ENCODE measurements at places on chromosomes 12 and 14. TPM values are rescaled to one million over a fixed set of nuclear protein-coding genes. Genes with fewer than 3 reads are reported as not detected.
A peak's percentile ranks its signal among the peaks of the same experiment; 100 is the strongest.

The PAWR gene
- total RNA-seq = 142 TPM

The ABCC9 gene
- total RNA-seq = 0.03 TPM

The FAM181A gene
- not detected for total RNA-seq

The GALNT9 gene
- total RNA-seq = 0.33 TPM

The YEATS4 gene
- total RNA-seq = 20.9 TPM

The NPFF gene
- not detected for total RNA-seq

The CRIP1 gene
- total RNA-seq = 1,056 TPM

The KSR2 gene
- total RNA-seq = 0.15 TPM

GRCh38 chr12:54680374-54680773, 32.2 kb upstream of the DCD start:
- peak; percentile 39 for DNase-seq

- DNase-seq = no peak
Measured at GRCh38 chr14:68661226-68662225, 131.3 kb downstream of the ZFP36L1 start.

GRCh38 chr12:112973011-112973735, 5.1 kb upstream of the OAS2 start:
- no peak for DNase-seq

GRCh38 chr12:55847033-55847432, 4.3 kb upstream of the MMP19 start:
- DNase-seq = no peak

DNA sequence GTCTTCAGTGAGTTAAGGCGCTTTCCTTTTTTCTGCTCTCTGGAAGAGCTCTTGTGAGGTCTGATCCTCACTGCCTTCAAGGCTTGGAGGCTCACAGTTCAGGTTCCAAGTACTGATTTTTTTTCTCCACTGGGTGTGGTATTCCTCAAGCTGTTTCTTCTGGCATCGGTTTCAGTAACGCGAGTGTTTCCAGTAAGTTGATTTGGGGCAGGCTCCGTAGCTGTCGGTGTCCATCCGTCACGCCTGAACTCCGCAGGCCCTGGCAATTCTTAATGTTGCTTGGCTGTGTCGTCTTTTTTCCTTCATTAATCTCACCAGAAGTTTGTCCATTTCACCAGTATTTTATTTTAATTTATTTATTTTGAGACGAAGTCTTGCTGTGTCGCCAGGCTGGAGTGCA, 30.6 kb downstream of the LRCOL1 start:
- no peak for DNase-seq

DNA sequence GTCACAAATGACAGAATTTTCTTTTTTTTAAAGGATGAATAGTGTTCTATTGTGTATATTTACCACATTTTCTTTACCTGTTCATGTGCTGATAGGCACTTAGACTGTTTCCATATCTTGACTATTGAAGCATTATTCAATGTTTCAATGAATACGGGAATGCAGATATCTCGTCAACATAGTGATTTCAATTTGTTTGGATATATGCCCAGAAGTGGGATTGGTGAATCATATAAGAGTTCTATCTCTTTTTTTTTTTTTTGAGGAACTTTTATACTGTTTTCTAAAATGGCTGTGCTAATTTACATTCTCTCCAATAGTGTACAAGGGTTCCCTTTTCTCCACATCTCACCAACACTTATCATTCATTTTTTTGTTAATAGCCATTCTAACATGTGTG, 97.9 kb upstream of the FAR2 start:
- DNase-seq = no peak

DNA sequence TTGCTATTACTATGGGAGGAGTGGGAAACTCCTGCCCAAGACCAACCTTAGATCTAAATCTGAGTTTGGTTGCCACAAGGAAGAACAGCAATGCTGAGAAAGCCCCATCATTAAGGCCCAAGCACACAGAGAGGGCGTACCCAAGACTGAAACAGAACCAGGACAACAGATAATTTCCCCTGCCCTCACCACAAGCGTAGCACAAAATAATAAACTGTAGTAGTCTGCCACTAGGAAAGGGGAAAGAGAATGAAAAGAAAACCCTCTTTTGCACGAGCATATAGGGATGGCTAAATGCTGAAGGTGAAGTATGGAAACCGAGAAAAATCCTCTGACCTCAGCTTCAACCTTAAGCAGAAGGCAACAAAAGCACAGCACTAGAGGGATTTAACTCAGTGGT, 76.5 kb upstream of the DHRS4 start:
- DNase-seq = no peak

DNA sequence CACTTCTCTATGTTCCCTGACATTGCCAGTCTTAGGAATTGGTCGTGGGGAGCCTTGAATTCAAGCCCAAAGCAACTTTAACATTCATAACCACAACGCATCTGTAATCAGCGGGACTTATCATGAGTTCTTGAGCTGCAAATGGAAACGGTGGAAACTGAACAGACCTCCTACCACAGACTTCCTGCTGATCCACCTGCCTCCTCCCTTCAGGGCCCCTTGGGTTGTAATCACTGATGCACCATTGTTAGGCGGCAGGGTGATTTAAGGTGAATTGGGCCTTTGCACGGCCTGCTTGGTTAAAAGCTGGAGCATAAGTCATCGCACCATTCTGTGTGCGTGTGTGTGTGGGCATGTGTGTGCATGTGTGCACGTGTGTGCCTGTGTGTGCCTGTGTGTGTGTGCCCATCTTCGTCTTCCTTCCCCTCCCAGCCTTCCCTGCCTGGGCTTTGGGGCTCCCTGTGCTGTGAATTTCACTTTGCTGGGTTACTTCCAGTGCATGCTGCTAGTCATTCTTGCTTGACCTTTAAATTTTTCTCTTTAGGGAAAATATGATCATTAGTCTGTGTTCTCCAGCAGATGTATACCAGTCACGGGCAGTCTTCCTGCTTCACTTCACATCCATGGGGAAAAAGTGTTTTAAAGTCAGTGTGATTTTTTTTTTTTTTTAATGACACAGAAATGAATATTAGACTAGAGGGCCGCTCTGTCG, 29.1 kb downstream of the CHST11 start:
- DNase-seq = no peak

DNA sequence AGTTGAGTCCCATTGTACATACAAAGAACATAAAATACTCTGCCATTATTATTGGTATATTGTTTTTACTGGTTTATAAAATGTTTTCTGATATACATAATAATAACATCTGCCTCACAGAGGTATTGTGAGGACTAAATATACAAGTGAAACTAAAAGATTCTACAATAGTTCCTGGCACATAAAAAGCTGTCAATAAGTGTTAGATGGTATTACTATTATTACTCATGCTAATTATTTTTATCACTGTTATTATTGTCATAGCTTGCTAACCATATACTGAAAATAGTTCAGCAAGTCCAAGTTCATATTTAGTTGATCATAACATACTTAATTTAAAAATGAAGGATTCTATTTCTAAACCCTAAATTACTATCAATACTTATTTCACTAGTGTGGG, 34.4 kb downstream of the BTG1 start:
- no peak for DNase-seq
